GOT3 (cell line): ENCODE measurements at places on chromosomes 1 and 21.

DNA sequence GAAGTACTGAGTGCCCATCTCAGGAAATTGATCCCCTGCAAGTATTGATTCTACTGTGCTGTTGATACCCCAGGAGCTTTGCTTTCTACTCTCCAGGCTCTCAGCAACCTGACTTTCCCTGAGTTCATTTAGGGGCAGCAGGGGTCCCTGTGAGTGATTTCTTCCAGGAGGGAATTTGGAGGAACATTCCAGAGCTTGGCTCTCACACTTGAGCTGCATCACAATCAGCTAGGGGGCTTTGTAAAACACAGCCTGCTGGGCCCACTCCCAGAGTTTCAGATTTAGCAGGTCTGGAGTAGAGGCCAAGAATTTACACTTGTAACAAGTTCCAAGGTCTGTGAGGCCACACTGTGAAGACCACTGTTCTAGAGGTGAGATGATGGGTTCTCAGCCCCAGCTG lies 16.1 kb upstream of the ACTL8 start:
- no peak for DNase-seq

DNA sequence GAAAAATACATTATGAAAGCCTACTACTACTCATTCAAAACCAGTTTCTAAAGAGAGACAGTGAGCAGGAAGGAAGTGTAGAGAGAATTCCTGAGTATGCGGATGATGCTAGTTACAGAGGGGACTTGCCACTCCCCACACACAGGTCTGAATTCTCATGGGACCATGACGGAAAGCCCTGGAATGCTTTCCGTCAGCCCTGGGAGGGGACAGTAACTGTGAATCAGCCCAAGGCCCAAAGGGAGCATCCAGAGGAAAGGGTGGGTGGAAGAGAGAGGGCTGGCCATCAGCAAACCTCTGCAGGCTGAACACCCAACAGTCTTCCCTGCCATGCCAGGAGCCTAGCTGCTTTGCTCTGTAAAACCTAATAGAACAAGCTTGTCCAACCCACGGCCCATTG lies 36.4 kb downstream of the RCSD1 start:
- DNase-seq = no peak

GRCh38 chr1:212930986-212931678 lies 19.2 kb upstream of the VASH2 start:
- no peak for DNase-seq

- no peak for DNase-seq
These were observed 198.4 kb downstream of the VAV3 start for GRCh38 chr1:107766533-107766932.

GRCh38 chr1:118979754-118980575 lies 8.2 kb downstream of the TBX15 start:
- no peak for DNase-seq

GRCh38 chr1:43875331-43875730 lies 58.3 kb upstream of the ARTN start:
- DNase-seq = no peak

GRCh38 chr1:234495231-234495990 lies 16.4 kb upstream of the TARBP1 start:
- no peak for DNase-seq

- DNase-seq = no peak
These were observed 492.9 kb downstream of the SIPA1L2 start for GRCh38 chr1:232137066-232137465.

DNA sequence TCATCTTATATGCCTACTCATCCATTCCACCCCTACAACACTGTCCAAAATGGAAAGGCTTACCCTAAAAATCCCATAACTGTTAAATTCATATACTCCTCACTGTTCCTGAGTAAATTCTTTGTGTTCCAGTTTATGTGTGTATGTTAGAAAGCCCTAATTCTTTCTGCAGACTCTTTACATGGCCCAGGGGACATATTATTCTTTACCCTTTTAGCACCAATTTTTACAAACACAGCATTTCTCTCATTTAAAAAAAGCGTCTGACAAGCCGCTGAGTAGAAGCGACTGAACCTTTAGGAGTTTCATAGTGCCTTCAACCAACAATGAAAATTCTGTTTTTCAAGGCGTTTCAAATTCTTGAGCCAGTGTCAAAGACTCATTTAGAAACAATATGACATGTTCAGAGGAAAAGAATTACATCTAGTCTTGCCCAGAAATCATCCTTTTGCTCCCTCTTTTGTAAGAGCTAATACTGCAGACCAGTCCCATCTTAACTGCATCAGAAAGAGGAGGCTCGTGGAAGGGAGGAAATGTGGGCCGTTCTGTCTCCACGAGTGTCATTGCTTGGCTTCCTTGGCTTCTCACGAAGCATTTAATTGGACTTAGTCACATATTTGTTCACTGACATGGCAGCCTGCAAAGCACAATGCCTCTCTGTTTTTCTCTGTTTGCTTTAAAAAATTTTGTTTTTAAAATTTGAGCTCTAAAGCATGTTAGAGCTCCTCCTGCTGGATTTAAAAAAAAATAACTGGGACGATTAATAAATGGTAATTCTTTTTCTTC lies 21.3 kb upstream of the C1orf105 start:
- DNase-seq = peak; percentile 97

DNA sequence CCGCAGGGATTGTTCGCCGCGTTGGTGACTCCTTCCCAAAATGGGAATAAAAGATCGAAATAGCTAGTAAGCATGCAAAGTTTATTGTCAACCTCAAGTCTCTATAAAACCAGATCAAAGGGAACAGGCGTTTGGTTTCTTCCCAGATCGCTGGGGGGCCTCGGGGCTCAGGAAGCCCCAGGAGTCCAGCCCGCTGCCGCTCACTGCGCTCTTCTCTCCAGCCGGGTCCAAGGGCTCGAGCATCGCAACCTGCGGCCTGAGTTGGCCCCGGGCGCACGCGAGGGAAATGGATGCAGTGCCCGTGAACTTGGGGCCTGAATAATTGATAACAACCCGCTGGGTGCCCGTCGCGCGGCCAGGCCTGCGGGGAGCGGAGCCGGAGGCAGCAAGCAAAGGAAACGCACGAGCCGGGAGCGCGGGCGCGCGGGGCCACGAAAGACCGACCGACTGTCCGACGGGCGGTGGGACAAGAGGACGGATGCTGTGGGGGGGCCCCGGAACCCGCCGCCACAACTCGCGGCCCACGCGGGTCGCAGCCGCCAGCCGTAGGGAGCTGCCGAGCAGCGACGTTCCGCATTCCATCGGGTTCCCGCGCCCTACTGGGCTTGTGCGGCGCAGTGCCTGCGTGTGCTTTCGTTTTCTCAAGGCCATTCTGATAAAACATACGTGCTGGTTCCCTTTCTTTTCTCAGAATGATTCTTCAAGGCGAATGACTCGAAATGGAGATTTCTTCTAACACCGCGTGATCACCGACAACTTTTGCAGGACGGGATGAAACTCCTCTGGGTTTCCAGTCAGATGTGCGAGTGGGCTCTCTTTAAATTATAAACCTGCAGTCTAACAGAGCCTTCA lies 14.0 kb upstream of the ALX3 start:
- DNase-seq = no peak

DNA sequence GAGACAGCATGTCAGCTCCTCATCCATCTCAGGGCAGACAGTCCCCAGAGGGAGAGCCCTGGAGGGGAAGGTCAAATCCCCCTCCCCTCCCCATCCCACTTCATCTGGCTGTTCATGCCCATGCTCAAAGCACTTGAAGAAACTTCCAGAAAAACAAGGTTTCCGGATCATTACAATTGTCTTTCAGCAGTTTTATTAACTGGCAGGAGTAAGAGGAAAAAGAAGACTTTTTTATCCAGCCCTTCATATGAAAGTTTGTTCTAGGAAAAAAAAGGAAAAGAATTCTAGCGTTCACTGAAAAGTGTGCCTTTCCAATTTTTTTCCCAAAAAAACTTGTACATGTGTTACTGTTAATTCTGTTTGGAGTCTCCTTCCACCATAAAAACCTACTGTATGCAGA lies 145.7 kb upstream of the TIAM1 start:
- no peak for DNase-seq
